ENCODE measurements at places on chromosomes 7 and 10.

GRCh38 chr10:69316313-69317059 is 38.2 kb downstream of the HK1 start:
- no peak for DNase-seq

DNA sequence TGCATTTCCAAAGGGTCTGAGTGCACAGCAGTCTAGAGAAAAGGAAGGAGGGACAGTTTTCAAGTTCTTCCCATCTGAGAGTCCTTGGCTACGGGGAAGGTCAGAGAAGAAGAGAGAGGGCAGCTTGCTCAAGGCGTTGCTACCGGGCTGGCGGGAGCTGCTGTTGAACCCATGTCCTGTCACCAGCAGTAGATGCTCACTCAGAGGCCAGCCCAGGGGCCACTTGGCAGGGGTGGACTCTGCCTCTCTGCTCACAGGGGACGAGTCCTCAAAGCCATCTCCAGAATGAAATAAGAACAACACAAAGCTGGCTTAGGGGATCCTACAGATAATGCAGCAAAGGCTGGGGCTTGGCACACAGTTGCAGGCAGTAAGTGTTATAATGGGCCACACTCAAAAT is 231.5 kb downstream of the TNS3 start:
- DNase-seq: no peak

GRCh38 chr7:14818871-14819270 is 83.7 kb downstream of the DGKB start:
- no peak for DNase-seq

GRCh38 chr7:4604456-4604940 is 77.6 kb upstream of the FOXK1 start:
- DNase-seq: no peak

DNA sequence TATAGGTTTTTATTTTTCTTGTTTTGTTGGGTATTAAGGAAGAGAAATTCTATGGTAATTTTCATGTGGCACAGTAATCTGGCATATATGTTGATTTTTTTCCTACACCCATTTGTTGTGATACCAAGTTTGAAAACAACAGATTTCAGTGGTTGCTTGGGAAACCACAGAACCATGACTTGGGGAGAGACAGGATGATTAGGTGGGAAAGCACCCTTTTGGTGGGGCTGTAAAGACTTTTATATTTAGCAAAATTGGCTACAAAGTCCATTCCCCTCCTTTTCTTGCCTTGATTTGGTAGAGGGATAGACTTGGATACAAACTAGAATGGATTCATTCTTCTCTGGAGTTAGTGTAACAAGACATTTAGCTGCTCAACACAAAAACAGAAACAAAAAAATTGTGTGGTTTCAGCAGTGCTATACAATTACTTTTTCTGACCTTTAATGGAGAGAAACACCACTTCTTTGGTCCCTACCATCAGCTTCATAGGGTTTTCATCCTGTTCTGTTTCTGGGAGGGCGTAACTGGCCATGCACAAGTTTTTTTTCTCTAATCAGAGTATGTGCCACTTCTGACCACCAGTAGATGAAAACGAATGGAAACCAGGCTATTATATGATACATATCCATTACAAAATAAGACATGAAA is 52.7 kb downstream of the FIGNL1 start:
- peak; percentile 45 for DNase-seq

- no peak for DNase-seq
These were observed 97.7 kb upstream of the FGFR2 start for GRCh38 chr10:121695731-121696464.

DNA sequence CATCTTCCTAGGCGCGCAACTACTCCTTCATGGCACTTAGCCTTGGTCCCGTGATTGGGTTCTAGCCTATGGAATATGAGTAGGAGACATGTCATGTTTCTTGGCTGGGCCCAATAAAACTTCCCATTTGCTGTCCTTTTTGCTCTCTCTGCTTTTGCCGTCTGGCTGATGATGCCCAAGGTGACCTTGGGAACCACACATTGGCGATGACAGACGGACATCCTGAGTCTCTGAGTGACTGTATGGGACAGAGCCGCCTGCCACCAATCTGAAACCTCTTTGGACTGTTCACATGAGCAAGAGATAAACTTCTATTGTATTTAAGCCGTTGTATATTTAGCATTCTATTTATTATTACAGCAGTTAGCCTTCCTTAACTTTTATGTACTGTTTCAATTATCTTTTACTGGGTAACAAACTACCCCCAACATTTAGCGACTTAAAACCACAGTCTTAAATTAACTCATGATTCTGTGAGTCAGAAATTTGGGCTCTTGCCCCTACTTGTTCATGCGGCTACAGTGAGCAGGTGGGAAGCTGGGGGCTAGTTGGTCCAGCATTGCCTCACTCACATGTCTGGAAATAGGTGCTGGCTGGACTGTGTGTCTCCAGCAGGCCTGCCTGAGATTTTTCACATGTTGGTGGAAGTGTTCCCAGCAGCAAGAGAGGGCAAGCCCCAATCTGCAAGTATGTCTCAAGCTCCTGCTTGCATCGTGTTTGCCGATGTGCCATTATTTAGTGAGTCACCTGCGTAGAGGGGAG is 71.7 kb downstream of the NOD1 start:
- DNase-seq: no peak

- no peak for DNase-seq
These were observed 29.5 kb downstream of the BAG3 start for GRCh38 chr10:119680650-119681081.

DNA sequence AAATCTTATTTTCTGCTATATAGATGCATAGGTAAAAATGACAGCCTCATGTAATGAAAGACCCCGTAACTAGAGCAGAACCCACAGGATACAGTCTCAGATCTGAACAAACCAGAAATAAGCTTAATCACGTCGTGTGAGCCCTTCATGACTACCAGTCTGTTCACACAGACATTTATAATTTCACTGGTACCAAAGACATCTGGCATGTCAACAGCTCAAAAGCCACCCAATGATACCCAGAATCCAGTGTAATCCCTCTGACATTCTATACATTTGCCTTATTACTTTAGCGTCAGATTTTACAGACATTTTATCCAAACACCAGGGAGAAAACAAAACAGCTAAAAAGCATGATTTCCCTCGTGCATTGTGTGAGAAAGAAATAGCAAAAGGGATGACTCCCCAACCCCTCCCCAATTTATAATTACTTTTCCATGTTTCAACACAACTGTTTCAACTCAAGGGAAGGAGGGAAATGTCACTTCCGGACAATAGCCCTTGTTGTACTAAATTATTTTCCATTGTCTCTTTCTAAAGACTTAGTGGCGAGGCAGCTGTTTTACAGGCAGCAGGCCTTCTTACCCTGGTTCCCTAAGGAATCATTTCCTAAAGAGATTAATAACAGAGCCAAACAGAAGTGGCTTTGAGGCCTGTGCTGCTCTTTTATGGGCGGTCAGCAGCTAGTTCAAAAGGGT is 33.2 kb downstream of the DOCK4 start:
- no peak for DNase-seq

- DNase-seq: no peak
These were observed 315.6 kb downstream of the DNAJB6 start for GRCh38 chr7:157652161-157652953.

- DNase-seq: no peak
These were observed 249.9 kb upstream of the C7orf33 start for GRCh38 chr7:148340438-148341280.

DNA sequence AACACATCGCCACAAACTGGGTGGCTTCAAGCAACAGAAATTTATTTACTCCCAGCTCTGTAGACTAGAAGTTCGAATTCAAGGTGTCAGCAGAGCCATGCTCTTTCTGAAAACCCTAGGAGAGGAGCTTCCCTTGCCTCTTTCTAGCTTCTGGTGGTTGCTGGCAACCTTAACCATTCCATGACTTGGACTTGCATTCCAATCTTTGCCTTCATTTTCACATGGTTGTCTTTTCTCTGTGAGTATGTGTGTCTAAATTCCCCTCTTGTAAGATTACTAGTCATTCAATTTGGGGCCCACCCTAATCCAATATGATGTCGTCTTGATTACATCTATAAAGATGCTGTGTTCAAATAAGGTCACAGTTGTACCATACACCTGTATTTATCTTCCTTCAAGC is 65.9 kb upstream of the PRKG1 start:
- no peak for DNase-seq

DNA sequence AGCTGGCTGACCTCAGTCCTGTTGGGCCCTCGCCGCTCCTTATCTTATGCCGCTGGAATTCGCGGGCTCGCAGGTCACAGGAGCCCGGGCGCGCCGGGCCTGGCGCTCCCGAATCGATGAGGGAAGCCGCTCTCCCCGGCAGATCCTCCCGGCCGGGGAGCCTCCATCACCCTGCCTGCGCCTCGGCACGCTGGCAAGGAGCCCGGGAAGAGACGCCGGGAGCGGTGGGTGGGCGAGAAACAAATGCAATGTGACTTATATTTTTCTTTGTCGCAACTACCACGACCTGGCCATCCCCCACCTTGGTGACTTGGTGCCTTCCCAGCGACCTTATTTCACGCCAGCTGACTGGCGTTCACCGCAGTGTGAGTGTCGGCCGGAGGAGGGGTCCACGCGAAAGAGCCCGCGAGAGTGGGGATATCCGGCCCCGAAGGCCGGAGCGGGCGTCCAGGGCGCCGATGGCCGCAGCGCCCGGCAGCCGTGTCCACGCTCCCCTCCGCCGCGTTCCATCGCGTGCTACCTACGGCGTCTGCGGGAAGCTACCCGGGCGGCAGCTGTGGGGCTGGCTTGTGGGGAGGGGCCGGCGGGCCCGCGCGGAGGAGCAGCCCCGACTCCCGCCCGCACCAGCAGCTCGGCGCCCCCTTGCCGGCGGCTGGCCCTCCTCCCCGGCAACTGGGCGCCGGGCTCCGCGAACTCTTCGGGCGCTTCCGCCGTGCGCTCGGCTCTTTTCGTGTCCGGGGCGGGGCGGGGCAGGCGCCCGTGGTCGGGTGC is 494 bp upstream of the BMPR1A start:
- peak; percentile 84 for DNase-seq

- no peak for DNase-seq
These were observed 32.8 kb downstream of the CAMK1D start for GRCh38 chr10:12382157-12382548.

GRCh38 chr10:4825868-4826791 is at the start of gene AKR1E2:
Gene AKR1E2, plus strand, starts transcription at chr10:4826207. Its CDS starts 118 bp downstream, at chr10:4826325.
- DNase-seq: peak; percentile 96

- DNase-seq: peak; percentile 95
These were observed 122.4 kb downstream of the CLEC2L start for GRCh38 chr7:139645572-139646523.

GRCh38 chr10:120514035-120514620 is 57.1 kb downstream of the PLPP4 start:
- peak; percentile 77 for DNase-seq

GRCh38 chr7:101116898-101117297 is 10.0 kb upstream of the SERPINE1 start:
- DNase-seq: peak; percentile 40

DNA sequence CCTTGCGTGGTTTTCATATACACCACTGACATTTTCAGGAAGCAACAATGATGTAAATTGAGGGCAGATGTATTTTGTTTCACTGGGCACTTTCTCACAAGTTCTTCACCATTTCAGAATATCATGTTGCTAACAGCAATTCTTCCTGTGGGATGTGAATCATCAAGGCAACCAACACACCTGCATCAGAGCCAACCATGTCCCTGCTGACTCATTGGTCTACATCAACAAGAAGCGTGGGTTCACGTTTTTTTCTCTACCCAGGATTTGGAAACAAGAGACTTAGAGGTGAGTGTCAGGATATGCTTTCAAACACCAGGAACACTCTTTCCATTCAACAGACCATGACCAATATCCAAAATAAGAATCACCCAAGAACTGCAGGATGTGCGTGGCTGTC is 203.9 kb downstream of the TEX36 start:
- no peak for DNase-seq

GRCh38 chr7:157909370-157909769 is 572.6 kb downstream of the DNAJB6 start:
- DNase-seq: no peak

DNA sequence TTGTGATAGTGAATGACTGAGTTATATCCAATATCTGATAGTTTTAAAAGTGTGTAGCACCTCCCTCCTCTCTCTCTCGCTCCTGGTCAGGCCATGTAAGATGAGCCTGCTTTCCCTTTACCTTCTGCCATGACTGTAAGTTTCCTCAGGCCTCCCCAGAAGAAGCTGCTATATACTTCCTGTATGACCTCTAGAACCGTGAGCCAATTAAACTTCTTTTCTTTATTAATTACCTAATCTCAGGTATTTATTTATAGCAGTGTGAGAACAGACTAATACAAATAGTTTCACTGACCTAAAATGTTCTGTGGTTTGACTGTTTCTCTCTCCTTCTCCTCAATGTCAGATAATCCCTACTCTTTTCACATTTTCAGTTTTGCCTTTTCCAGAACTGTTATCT is 321.3 kb upstream of the MBL2 start:
- DNase-seq: no peak

DNA sequence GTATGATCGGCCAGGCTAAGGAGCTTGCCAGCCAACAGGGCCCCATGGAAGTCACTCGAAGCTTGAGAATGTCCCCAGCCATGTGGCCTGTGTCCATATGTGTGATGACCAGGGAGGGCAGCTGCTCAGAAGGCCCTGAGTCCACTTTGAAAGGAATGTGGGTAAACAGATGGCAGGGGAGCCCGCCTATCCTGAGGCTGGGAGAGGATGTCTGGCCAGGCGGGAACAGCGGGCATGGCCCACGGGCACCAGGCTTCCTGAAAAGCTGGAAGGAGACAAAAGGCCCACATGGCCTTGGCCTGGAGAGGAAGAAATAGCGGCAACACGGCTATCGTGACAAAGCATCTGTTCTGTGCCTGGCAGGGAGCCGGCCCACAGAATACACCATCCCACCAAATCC is 137.9 kb upstream of the PPIF start:
- DNase-seq: no peak

DNA sequence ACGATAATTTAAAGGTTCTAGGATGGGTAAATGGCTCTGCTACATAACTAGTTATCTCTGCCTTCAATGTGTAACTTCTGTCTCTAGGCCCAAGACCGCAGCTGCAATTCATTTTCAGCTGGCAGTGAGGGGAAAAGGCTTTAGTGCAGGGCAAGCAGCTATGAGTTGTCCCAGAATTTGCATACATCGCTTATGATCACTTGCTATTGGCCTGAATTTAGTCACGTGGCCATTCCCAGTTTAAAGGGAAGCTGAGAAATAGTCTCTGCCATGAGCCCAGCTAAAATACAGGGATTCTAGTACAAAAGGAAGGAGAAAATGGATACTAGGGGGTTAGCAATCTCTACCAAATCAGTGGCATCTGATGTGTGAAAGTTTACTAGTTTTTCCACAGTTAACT is 145.8 kb upstream of the IMMP2L start:
- DNase-seq: no peak

- no peak for DNase-seq
These were observed 41.3 kb downstream of the CUBN start for GRCh38 chr10:17088118-17088806.

GRCh38 chr10:14556285-14556956 is 218.3 kb downstream of the FAM107B start:
- peak; percentile 27 for DNase-seq

DNA sequence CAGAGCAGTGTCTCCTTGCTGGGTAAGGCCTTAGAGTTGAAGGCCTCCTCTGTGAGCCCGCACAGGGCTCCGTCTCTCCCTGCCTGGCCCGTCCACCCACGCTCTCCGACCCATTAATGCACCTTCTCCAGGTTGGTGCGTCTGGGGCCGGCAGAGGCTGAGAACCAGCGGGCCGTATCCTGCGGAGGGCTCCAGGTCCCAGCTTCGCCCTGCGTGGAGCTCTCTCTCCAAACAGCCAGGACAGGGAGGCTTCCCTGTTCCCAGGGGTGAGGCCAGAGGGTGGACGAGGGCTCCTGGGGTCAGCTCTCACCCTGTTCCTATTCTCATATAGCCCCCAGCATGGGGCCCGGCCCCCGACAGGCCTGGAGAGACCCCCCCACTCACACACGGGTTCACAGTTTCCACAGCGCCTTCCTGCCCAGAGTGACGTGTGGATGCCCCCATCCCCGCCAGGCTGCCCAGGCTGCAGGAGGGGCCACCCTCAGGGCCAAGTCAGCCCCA is 34.6 kb downstream of the GET4 start:
- no peak for DNase-seq
